Activated CD4-positive, CD25-positive, alpha-beta regulatory T cell treated with anti-CD3 and anti-CD28 coated beads, Interleukin-2, amount 50 U/mL, for 16 hours (primary cell): ENCODE measurements at places on chromosomes 11 and 22.

- DNase-seq, result no peak
Measured at GRCh38 chr11:107259811-107260221, 197.8 kb downstream of the CWF19L2 start.

- no peak for DNase-seq
Measured at GRCh38 chr11:120894202-120894985, 129.5 kb upstream of the TBCEL start.

DNA sequence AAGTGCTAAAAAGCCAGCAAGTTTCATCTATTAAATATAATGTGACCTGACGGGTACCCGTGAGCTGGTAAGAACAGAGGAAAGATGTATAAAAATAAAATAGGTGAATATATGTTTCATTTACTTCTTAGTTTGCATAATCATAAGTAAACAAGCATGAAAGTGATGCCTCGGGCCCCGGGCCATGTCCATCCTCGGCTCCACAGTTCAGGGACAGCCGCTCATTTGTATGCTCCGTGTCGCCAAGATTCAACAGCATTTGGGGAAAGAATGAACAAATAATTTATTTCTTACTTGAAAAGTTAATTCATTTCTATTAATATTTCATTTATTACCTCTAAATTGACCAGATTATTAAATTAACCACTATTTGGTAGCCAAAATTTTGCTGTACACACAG is 251.8 kb downstream of the NTM start:
- no peak for DNase-seq

DNA sequence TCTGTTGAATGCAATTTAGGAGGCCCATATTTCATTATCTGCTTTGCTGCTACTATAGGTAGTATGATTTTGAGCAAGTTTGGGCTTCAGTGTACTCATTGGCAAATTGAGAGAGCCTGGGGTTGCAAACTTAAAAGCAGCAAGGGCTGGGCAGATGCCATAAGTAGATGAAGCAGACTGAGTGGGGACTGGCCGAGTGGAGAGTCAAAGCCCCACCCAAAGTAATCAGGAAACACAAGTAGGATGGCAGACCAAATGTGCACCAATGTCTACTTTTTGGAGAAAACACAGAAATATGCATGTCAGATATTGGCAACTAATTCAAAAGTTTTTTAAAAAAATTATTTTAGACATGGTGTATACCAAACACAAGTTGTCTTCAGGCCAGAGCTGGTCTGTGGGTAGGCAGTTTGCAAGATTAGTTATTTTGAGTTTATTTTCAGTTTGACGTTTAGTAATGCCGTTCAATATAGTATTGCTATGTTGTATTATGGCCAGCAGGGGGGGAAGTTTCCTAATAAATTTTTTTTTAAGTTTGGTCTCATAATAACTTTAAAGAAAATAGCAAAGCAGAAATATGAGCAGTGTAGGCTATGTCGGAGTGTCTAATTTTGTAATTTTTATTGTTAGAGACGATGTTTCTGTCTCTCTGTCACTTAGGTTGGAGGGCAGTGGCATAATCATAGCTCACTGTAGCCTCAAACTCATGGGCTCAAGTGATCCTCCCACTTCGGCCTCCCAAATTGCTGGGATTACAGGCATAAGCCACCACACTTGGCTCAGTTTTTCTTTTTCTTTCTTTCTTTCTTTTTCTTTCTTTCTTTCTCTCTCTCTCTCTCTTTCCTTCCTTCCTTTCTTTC is 105.1 kb downstream of the HIPK3 start:
- no peak for DNase-seq

- DNase-seq, result no peak
Measured at GRCh38 chr11:26527685-26528084, 44.4 kb downstream of the MUC15 start.

DNA sequence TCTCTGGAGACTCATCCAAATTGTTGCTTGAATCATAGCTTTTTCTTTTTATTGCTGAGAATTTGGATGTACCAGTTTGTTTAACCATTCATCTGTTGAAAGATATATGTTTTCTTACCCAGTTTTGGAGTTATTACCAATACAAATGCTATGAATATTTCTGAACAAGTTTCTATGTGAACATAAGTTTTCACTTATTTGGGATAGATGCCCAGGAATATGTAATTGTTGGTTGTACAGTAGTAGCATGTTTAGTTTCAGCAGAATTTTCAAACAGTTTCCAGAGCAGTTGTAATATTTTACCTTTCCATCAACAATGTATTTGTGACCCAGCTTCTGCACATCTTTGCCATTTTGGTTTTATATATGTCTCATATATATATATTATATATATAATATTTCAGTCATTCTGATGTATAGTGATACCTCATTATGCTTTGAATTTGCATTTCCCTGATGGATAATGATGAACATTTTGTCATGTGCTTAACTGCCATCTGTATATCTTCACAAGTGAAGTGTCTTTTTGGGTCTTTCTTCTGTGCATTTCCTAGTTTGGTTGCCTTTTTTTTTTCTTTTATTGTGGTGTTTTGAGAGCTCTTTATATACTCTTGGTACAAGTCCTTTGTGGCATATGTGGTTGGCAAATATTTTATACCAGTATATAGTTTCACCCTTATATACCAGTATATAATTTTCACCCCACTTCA is 118.8 kb downstream of the LUZP2 start:
- no peak for DNase-seq

- DNase-seq, result no peak
Measured at GRCh38 chr11:126341760-126342161, 13.7 kb upstream of the ST3GAL4 start.

DNA sequence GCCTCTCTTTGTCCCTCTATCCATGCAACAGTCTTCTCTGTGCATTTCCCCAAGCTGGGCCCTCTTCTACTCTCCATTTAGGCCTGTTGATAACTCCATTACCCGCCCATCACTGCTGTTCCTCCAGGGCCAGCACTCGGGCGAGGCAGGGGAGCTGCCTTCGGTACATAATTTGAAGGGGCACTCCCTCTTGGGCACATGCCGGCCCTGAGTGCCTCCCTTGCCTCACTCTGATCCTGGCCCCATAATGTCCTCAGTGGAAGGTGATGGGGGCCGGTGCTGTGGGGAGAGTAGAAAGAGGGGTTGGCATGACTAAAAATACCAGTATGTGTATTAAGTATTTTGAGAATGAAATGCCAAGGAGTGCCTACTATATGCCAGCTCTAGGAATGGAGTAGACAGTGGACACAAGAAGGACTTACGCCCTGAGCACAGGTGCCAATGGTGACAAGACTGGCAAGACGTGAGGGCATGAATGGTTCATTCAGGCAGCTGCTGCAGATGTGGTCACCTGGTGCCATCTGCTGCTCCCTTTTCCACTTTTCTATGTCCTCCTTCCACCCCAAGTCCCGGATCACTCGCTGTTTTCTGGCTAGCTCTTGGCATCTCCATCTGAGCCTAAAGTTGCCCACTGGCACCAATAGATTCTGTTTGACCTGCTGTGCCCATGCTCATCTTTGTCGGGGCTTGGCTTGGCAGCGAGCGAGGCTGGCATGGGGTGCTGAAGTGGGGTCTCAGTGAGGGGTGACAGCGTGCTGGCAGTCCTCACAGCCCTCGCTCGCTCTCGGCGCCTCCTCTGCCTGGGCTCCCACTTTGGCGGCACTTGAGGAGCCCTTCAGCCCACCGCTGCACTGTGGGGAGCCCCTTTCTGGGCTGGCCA is 22.6 kb downstream of the TMEM218 start:
- DNase-seq, result no peak

DNA sequence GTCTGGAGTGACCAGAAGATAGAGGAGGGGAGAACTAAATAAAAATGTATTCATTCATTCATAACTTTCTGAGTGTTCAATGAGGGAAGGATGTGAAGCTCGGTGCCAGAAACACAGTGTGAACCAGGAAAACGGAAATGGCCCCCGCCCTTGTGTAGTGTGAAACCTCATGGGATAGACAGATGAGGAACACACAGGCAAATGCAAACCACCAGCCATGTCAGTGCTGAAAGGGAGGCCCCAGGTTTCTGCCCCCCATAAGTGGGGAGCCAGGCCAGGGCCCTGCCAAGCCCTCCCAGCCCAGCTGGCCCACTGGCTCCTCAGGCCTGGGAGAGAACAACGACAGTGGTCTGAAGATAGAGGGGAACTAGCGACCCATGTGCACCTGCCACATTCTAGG is 30.5 kb downstream of the LARGE1 start:
- no peak for DNase-seq

GRCh38 chr11:73469401-73469800 is 93.2 kb downstream of the RELT start:
- DNase-seq, result no peak

DNA sequence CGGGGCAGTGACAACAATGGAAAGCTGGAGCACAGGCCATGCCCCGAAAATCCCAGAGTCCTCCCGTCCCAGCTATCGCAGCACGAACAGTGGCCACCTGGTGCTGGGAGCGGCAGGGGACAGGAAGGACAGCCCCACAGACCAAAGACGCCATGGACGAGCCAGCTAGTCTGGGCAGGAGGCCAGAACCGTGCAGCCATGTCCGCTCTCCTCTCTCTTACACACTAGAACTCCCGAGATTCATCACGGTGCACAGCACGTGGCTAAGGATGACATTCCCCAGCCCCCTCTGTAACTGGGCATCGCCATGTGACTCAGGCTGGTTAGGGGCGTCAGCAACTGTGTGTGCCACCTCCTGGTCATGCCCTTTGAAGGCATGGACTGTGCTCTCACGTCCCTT is 4.6 kb downstream of the CDPF1 start:
- no peak for DNase-seq

DNA sequence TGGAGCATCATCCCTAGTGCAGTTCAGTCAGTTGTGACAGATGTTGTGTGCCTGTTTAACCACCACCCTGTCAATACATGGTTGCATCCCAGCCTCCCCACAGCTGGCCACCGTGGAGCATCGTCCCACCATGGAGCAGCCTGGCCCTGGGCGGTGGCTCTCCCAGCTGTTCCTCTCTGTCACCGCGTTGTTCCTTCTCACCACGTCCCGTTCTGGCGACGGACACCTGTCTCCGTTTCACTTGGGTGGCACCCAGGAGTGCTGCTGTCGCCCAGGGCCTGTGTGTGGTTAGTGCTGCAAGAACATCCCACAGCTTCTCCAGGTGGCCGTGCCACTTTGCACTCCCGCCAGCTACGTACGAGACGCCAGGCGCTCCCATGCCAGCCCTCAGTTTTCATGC is 26.5 kb downstream of the MUC6 start:
- DNase-seq, result no peak

DNA sequence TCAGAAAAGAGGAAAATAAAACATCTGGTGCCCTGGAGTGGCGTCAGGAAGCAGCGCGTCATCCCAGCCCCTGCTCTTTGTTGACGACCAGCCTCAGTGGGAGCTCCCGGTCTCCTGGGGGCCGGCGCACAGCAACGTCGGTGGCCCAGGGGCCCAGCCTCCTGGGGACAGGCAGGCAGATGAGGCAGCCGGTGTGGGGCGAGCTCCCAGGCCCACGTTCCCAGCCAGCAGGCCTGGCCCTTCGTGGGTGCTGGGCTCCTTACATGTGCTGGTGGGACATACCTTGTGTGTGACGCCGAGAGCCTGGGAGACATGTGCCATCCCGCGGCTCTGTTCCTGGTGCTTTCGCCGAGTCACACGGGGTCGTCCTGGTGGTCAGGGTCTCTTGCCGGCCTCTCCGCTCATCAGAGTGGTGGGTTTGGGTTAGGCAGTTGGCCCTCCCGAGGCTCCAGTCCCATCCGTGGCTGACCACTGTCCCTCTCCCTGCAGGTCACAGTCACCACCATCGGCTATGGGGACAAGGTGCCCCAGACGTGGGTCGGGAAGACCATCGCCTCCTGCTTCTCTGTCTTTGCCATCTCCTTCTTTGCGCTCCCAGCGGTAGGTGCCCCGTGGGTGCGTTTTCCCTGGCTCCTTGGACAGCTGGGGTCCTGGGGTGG is 116.7 kb downstream of the KCNQ1OT1 start:
- no peak for DNase-seq

GRCh38 chr22:20234314-20234682 is 33.8 kb downstream of the RTN4R start:
- no peak for DNase-seq

DNA sequence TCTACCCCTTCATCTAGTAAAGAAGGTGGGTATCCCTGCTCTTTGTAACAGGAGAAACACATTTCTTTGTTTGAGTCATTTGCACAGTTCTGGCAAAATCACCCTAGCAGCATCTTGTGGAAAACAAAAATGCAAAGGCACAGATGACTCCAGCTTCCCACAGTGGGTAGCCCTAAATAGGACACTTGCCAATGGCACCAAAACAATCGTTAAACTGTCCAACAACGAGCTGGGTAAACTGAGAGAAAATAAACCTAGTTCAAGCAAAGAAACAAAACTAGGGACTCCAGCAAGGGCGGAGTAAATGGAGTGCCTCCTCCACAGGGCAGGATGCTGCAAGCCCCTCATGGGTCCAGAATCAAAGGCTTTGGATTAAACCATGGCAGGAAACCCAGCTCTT is 239.5 kb downstream of the NTM start:
- no peak for DNase-seq

- DNase-seq, result no peak
Measured at GRCh38 chr11:87322568-87322967, 284.8 kb downstream of the TMEM135 start.

GRCh38 chr11:130369141-130369691 is 54.5 kb upstream of the ZBTB44 start:
- no peak for DNase-seq

DNA sequence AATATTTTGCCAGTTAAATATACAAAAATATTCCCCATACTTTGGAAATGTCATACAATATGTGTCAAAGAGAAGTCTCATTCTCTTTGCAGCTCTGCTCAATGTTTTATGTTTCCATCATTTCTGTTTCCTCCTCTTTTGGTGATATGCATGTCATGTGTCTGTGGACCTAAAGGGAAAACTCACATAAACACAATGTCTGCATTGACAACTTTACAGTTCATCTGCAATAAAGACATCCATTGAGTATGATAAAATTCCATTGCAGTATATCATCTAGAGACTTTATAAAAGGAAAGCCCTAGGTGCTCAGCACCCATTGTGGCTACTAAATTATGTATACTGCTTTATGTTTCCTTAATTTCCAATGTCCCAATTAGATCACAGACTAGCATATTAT is 461.3 kb upstream of the FAT3 start:
- no peak for DNase-seq

DNA sequence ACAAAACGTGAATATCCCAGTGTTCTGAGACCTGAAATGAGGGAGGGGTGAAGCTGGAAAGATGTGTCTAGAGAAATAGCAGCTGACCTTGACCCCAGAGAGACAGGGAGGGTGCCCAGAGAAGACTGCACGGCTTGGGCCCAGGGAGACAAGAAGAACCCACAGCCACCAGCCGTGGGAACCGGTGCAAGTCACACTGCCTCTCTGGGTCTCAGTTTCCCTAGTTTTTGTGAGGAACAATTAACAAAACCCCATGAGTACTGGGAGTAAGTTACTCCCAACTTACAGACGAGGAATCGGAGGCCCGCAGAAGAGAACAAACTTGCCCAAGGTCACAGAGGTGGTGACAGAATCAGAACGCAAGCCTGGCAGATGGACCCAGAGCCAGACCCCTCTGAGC is 19.2 kb downstream of the TNKS1BP1 start:
- no peak for DNase-seq

- no peak for DNase-seq
Measured at GRCh38 chr22:47054231-47055072, 292.0 kb downstream of the TBC1D22A start.

DNA sequence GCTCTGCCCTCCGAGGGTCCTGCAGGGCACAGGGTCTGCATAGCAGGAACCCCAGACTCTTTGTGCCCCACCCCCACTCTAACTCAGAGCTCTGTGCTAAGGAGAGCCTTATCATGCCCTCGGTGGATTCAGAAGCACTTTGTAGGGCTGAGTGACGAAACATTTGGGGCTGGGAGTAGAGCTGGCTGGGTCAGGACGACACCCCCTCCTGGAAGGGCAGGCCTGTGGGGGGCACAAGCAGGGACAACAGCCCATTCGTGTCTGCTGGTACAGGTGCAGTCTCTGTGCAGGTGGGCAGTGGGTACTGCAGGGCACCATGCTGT is 8.9 kb downstream of the APOBEC3A start:
- no peak for DNase-seq
